Amniotic stem cell (primary cell): ENCODE measurements at places on chromosomes 16 and 17.
A peak's percentile ranks its signal among the peaks of the same experiment; 100 is the strongest.

- no peak for DNase-seq
Observed at GRCh38 chr17:8898126-8898525, 30.7 kb upstream of the PIK3R6 start.

GRCh38 chr17:73603971-73604370, 40.3 kb downstream of the SDK2 start:
- DNase-seq: no peak

GRCh38 chr17:57407287-57408070, 151.2 kb downstream of the MSI2 start:
- DNase-seq: no peak

DNA sequence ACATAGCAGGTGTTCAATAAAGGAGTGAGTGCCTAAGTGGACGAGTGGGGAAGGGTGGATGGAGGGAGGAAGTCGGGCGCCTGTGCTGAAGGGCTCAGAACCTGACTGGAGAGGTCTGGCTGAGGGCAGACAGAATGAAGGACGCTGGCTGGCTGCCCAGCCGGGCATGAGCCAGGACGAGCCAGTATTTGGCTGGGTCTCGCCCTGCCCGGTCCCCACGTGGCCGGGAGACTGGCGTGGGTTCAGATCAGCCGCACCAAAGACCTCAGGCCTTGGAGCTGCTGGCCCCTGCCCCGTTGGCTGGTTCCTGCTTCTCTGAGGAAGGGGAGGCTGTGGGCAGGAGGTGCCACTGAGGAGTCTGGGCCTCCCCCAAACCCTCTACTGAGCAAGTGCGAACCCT, 79.8 kb downstream of the ENGASE start:
- DNase-seq: no peak

GRCh38 chr16:77433146-77433545, 1.7 kb downstream of the ADAMTS18 start:
- DNase-seq: no peak

DNA sequence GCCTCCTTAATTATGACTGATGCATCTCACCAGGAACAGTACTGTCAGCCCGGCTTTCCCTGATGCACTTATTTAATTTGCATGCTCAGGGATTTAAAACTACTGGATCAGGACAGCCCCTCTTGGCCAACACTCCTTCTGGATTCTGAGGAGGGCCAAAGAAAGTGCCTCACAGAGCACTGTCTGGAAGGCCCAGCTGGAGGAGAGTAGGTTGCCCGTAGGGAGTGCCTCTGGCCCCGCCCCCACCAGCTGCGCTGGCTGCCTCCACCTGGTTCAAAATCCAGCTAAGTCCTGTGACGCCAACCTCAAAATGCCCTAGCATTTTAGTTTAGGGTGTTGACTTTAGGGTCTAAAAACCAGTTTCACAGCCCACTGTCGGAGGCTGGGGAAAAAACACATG, 49.4 kb upstream of the SREBF1 start:
- DNase-seq: no peak

DNA sequence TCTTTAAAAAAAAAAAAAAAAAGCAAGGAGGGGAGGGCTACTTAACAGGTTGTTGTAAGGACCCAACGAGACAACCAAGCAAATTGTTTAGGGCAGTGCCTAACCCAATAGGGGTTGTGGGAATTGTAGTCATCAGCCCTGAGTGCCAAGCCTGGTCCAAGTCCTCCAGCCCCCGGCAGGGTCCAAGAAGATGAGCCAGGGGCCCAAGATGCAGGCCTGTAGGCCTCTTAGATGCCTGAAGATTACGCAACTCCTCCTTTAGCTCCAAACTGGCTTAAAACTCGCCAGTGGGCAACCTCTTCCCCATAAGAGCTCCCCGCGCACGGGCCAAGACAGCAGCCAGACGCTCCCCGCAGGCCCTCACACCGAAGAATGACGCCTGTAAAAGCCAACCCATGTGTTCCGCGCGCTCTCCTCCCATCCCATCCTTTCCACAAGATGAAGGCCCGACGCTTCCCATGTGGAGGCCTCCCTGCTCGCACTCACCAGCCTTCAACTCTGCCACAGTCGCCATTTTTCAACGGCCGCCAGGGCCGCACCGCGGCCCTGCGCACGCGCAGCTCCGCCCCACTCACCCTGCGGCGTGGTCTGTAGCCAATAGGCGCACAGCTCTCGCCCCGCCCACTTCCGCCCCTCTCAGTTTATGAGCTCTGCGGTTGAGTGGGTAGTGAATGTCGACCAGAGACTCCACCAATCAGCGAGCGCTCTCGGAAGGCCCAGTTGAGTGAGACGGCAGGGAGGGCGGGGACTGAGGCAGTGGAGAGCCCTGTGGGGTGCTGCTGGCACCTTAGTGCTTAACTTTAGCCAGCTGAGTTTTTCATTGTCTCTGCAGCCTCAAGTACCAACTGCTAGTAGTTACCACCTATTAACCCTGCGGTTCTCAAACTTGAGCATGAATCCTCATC, at the start of gene CEP20:
Gene CEP20 (minus strand): TSS at position 532 of the 905 bp plus-strand sequence. CDS start 18 bp downstream, at position 514.
- DNase-seq: peak; percentile 100

DNA sequence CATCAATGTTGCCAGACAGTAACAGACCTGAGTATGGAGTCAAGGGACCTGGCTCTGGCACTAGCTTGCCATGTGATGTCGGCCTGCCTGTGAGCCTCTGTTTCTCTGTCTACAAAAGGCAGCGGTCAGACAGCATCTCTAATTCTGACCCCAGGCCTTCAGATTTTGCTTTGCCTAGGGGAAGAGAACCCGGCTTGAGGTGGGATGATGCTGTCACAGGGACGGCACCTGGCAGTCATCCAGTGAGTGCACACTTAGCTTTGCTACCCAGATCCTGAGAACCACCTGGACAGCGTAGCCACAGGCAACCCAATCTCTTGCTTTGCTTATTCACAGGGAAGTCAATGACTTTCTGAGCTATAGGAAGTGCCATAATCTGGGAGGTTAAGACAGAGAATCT, 135.2 kb upstream of the SALL1 start:
- no peak for DNase-seq

DNA sequence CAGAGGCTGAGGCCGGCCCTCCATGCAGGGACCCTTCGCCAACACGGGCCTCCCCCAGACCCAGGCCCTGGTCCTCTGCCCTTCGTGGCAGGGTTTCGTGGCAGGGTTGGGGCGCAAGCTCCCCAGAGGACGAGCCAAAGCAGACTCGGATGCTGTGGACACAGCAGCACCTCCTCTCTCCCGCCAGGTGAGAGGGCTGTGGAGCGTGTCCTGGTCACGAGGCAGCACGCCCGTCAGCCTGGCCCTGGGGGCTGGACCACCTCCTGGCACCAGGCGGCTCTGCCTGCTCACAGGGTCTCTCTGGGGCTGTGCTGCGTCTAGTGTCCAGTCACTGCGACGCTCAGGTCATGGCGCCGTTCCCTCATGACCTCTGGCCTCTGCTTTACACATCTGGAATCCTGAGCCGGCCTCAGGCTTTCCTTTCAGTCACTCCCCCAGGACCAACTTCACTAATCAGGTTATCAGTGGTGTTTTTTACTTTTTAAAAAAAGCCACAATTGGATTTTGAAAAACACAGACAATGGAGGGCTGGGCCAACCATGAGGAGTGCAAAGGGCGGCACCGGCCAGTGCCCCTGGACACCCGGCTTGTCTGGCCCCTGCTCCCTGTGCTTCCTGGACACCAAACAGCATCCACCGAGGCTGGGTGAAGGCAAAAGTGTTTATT, 5.4 kb downstream of the NDUFAF8 start:
- no peak for DNase-seq

DNA sequence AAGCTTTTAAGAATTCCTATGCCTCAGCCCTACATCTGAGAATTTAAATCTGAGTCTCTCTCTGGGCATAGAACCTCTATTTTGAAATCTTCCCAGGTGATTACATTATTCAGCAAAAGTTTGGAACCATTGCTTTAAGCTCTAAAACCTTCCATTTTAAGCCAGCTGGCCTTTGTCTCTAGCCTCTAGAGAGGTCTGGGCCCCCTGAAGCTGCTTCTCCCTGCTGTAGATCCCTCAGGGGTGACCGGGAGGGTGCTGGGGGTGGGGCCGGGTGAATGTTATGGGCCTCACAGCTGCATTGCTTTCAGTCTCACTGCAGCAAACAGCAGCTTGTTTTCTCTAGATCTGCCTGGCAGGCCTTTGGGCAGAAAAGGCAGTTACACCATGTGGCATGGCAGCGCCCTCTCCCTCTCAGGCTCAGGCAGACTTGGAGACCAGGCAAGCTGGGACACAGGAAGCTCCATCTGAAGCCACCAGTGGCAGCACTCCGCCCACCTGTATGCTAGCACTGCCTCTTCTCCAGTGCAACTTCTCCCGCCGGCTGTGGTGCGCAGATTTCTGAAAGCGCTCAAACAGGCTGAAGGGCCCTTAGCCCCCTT, 66.3 kb downstream of the MPRIP start:
- DNase-seq: no peak

GRCh38 chr16:70656712-70657263, 10.4 kb downstream of the IL34 start:
- DNase-seq: no peak
